ENCODE measurements at places on chromosomes 3 and 15. TPM values are rescaled to one million over a fixed set of nuclear protein-coding genes. Genes with fewer than 3 reads are reported as not detected.

GRCh38 chr3:171831936-171832335 is 11.2 kb upstream of the TMEM212 start:
- no peak overlapping the region for H3K27ac ChIP-seq
- H3K36me3 ChIP-seq: no peaks in the 10 kb centered on the region
- peaks cover 6% of the 10 kb centered on the region for H3K4me1 ChIP-seq
- H3K27me3 ChIP-seq: peaks cover 36% of the 10 kb centered on the region

DNA sequence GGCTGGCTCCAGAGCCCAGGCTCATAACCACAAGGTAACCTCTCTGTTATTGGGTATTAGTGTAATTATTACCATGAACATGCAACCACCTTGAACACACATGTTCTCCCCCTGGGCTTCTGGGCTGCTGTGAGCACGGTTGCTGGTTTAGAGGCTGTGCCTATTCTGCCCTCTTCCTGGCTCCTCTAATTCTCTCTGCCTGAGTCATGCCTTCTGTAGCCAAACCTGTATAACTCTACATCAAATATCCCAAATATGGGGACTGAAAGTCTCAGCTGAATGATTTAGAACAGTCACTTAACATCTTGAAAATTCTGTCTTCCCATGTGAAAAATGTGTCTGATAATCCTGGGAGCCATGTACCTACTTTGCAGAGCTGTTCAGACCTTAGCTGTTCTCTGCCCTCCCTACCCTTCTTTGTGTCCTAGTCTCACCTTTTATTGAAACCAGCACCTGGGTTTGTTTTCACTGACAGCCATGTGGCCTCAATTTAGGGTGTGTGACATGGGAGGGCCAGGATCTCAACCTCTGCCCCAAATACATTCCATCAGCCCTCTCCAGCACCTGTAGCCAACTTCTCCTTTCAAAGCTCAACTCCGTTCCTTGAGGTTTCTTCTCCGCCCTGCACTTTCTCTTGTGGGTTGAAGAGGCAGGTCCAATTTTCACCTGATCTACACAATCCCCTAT is 60.7 kb downstream of the PDZRN3 start:
- no peak overlapping the region for H3K27ac ChIP-seq
- DNase-seq: no peak
- no peaks in the 10 kb centered on the region for H3K36me3 ChIP-seq
- H3K4me3 ChIP-seq: no peak overlapping the region
- H3K4me1 ChIP-seq: no peaks in the 10 kb centered on the region
- H3K27me3 ChIP-seq: no peaks in the 10 kb centered on the region

GRCh38 chr3:181921220-181921619 is 209.5 kb downstream of the SOX2 start:
- H3K27ac ChIP-seq: no peak overlapping the region
- H3K36me3 ChIP-seq: no peaks in the 10 kb centered on the region
- no peaks in the 10 kb centered on the region for H3K4me1 ChIP-seq
- no peak for DNase-seq
- H3K27me3 ChIP-seq: no peaks in the 10 kb centered on the region

DNA sequence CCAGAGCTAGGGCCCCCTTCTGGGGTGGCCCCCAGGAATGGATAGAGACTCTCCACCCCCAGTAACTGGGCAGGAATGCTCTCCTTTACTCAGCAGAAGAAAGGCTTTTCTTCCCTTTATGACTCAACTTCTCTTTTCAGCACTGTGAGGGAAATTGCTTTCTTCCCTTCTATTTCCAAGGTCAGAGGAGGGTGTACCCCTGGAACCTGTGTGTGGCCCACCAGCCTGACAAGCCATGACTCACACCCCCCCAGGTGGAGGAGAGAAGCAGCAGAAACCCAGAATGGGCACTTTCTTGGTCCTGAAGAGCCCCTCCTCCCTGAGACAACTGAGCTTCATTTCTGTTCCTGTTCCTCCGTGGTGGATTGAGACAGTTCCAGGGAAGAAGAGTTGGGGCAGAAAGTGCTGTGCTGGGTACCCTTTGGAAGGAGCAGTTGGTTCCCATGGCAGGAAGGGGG is 2.7 kb upstream of the ANKRD63 start:
- H3K27me3 ChIP-seq: peaks cover 14% of the 10 kb centered on the region
- H3K4me3 ChIP-seq: no peak overlapping the region
- H3K27ac ChIP-seq: no peak overlapping the region
- no peak for DNase-seq
- H3K4me1 ChIP-seq: no peaks in the 10 kb centered on the region
- H3K36me3 ChIP-seq: peaks cover 17% of the 10 kb centered on the region

DNA sequence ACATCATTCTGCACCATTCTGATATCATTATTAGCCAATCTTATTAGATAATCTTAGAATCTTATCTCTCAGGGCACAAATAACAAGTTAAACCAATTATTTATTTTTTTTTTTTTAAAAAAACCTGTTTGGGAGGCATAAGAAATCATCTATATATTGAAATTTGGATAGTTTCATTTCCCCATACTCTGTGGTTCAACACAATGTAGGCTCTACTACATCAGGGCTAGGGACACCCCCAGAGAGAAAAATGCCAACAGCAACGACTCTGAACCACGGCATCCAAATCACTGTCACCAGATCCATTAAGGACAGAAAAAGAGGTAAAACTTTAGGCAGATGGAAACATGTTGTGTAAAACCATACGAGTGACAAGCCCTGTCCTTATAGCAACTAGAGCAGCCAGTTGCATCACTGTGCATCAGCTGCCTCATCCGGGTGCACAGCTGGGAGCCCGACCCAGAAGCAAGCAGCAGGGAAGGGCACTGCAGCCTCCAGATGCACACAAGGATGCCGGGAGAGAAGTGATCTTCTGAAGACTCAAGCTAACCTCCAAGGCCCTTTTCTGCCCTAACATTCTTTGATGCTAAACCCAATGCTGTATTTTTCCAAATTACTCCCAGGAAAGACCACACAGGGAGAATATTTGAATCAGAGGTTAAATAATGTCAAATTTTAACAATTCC is 381.1 kb downstream of the CTNNB1 start:
- no peak overlapping the region for H3K4me3 ChIP-seq
- no peak for DNase-seq
- H3K36me3 ChIP-seq: no peaks in the 10 kb centered on the region
- no peaks in the 10 kb centered on the region for H3K4me1 ChIP-seq

DNA sequence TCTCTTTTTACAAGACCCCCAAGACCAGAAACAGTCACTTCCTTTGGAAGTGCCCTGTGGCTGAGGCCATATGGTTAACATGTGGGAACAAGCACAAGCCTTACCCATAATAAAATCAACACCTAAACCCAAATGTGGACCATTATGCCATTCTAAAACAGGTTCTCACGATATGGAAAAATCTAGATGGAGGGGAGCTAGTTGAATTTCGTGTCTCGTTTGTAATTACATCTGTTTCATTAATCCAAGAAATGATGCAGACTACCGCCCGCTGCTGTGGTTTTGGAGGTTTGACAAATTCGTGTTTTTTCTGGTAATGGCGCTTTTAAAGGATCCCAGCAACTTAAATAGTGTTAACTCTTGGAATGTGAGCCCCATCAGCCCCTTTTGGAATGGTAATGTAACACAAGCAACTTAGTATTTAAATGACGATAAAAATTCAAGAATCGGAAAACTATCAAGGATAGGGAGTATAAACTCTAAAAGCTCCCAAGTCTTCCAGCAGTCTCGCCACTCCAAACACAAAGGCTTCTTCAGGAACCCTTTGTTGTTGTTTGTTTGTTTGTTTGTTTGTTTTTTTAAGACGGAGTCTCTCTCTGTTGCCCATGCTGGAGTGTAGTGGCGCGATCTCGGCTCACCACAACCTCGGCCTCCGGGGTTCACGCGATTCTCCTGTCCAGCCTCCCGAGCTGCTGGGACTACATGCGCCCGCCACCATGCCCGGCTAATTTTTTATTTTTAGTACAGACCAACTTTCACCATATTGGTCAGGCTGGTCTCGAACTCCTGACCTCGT is 1.1 kb downstream of the CNBP start:
- H3K4me1 ChIP-seq: peaks cover 45% of the 10 kb centered on the region
- peak overlapping the region; percentile 98 for H3K27ac ChIP-seq
- no peaks in the 10 kb centered on the region for H3K27me3 ChIP-seq
- H3K4me3 ChIP-seq: peak overlapping the region; percentile 97

DNA sequence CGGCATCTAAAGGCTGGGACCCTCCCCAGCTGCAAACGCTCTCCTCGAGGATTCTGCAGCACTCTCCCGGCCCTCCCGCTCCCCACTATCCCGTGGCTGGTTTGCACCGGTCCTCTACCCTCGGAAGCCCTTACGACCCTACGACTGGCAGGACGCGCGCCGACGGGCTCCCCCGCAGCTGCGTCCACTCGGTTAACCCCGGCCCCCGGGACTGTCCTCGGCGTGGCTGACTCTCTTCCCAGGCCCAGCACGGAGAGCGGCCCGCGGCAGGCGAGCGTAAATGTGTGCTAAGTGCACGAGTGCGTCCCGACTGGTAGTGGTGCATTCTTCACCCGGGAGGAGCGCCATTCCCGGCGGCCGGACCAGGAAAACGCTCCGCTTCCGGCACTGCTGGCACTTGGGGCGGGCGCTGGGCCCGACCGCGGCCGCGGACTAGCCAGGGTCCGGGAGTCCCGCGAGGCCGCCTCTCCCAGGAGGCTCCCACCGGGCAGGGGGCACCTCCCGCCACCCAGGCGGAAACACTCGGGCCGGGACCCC is 508 bp downstream of the GORASP1 start:
- H3K4me1 ChIP-seq: peaks cover 29% of the 10 kb centered on the region
- DNase-seq: no peak
- peak overlapping the region; percentile 83 for H3K4me3 ChIP-seq
- peaks cover 7% of the 10 kb centered on the region for H3K36me3 ChIP-seq
- H3K27ac ChIP-seq: peak overlapping the region; percentile 23

DNA sequence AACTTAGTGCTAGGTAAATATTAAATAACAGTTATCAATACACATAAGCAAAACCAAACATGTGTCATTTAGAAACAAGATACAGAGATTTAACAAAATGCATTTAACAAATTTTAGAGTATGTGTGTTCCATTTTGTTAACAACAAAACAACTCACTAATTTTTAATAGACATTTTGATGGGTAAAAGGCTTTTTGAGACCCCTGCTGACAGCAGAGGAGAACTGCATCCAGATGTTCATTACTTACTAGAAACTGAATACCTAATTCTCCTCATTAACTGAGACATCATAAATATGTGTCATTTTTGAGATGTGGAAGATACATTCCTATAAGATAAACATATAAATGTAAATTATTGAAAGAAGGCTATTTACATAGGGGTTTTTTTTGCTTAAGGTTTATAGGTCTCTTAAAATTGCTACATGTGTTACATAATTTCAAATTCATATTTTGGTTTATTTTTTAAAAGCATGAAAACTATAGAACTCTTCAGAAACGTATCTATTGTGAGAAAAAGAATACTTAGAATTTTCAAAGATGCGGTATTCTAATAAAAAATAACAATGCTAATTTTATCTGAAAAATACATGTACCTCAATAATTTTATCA is 1009.8 kb downstream of the TUSC7 start:
- no peaks in the 10 kb centered on the region for H3K27me3 ChIP-seq
- H3K27ac ChIP-seq: no peak overlapping the region
- no peaks in the 10 kb centered on the region for H3K36me3 ChIP-seq
- no peak overlapping the region for H3K4me3 ChIP-seq
- DNase-seq: no peak

DNA sequence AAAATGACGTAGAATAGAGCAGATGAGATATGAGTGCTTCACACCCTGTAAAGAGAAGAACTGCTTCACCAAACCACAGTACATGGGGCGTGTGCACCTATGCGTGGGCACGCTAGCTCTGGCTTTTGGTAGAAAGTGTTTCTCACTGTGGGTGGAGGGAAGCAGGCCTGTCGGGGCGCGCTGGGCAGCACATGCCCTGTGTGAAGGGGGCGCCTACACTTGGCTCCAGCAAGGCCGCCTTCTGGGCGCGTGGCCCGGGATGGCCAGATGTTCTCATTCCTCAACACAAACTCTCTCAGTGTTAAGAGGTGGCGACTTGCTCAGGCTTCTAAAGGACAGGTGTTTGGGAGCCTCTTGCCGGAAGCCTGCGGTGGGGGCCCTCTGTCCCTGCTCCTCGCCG is 90.0 kb downstream of the FBLN2 start:
- no peak overlapping the region for H3K4me3 ChIP-seq
- H3K36me3 ChIP-seq: no peaks in the 10 kb centered on the region
- no peaks in the 10 kb centered on the region for H3K27me3 ChIP-seq
- no peak for DNase-seq

DNA sequence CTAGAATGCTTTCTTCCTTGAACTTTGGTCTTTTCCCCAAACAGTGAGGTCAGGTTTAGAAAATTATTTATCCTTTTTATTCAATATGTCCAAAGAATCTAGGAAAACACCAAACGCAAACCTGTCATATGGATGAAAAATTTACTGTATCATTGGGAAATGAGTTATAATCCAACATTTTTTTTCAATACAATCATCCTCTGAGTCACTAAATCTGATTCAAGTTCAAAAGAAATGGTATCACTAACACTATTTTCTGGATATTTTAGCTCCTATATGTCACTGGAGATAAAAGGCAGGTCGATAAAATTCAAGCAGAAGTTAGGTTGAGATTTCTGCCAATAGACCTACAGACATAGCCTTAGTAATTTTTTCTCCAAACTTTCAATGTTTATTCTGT is 591.6 kb upstream of the AGTR1 start:
- no peaks in the 10 kb centered on the region for H3K4me1 ChIP-seq
- H3K4me3 ChIP-seq: no peak overlapping the region
- no peaks in the 10 kb centered on the region for H3K27me3 ChIP-seq
- no peak for DNase-seq
- H3K36me3 ChIP-seq: no peaks in the 10 kb centered on the region

DNA sequence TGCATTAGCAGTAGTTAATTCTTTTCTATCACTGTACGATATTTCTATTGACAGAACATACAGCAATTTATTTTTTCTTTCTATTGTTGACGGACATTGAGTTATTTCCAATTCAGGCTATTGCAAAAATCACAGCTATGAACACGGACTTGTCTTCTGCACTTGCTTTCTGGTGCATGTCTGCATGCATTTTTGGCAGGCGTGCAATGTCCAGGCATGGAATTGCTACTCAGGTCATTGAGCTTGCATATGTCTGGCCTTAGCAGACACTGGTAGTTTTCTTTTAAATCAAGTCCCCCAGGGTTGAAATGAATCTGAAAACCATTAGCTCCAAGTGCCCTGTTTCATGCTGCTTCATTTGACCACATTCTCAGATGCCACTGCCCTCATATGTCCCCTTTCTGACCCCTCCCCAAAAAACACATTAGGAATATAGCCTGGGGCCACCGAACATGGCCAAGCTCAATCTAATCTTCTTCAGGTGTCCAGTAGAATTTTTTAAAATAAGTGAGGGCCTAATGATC is 72.8 kb downstream of the LRIG1 start:
- H3K36me3 ChIP-seq: peaks cover 49% of the 10 kb centered on the region
- peaks cover 30% of the 10 kb centered on the region for H3K4me1 ChIP-seq
- DNase-seq: no peak
- no peak overlapping the region for H3K27ac ChIP-seq

GRCh38 chr3:71325715-71326114 is 257.8 kb downstream of the FOXP1 start:
- H3K36me3 ChIP-seq: peaks cover 17% of the 10 kb centered on the region
- H3K27ac ChIP-seq: no peak overlapping the region
- H3K4me3 ChIP-seq: no peak overlapping the region
- no peaks in the 10 kb centered on the region for H3K27me3 ChIP-seq
- no peaks in the 10 kb centered on the region for H3K4me1 ChIP-seq
- DNase-seq: no peak

- peaks cover 27% of the 10 kb centered on the region for H3K4me1 ChIP-seq
- no peak for DNase-seq
- H3K27me3 ChIP-seq: peaks cover 57% of the 10 kb centered on the region
- H3K4me3 ChIP-seq: no peak overlapping the region
Observed at GRCh38 chr3:129003578-129004112, 2.5 kb downstream of the EFCC1 start.

KBTBD13 gene
- total RNA-seq: not detected

PRICKLE2 gene
- total RNA-seq: not detected

CCDC39 gene
- total RNA-seq: not detected

PAQR5 gene
- total RNA-seq: not detected

SCAANT1 gene
- total RNA-seq: not detected

C2CD4A gene
- not detected for total RNA-seq

H1-8 gene
- not detected for total RNA-seq

CSPG5 gene
- 1.1 TPM for total RNA-seq
